Left ventricle myocardium superior (tissue), 1 donor: ENCODE measurements at places on chromosomes 4 and X.

DNA sequence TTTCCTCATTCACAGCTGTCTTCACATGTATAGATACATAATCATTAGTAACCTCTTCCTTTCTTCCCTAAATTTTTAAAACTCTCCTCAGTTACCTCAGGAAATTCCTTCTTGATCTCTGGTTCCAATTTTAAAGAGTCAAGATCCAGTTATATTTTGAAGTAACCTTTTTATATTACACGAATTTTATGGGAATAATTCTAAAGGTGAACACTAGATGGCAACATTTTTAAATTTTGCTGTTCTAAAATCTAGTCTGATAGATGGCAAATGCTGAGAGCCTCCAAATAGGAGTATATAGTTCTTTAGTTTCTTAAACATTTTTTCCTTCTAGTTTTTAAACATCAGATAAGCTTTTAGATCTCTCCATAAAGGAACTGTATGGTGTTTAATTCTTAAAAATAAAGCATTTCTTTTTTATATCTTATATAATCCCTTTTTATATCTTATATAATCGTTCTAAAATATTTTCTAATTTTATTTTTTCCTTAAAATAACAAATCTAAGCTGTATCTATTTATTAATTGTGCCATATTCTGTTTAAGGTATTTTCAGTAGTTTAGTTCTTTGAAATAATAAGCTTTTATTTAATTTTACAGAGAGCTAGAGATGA lies 37.9 kb upstream of the PAPSS1 start:
- no peak for DNase-seq

- peak; percentile 25 for DNase-seq
These were observed 55.4 kb downstream of the ACOX3 start for GRCh38 chr4:8385106-8385505.

DNA sequence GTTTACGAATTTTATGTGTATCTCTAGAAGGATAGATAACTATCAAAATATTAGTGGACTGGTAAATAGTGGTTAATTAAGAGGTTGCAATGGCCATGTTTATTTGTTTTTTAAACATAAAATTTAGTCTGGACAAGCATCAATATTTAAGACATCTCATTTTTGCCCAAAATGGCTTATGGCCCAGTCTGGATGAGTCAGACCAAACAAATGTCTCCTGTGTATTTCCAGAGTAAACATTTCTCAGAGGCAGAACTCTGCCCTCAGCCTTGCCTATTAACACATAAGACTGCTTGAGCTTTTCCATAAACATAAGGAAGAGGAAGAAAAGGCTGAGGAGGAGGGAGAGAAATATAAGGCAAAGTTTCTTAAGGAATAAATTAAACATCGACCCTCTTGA lies 277.1 kb upstream of the DIAPH2 start:
- DNase-seq, result no peak

- no peak for DNase-seq
These were observed 42.3 kb upstream of the FAT1 start for GRCh38 chr4:186765673-186766546.

DNA sequence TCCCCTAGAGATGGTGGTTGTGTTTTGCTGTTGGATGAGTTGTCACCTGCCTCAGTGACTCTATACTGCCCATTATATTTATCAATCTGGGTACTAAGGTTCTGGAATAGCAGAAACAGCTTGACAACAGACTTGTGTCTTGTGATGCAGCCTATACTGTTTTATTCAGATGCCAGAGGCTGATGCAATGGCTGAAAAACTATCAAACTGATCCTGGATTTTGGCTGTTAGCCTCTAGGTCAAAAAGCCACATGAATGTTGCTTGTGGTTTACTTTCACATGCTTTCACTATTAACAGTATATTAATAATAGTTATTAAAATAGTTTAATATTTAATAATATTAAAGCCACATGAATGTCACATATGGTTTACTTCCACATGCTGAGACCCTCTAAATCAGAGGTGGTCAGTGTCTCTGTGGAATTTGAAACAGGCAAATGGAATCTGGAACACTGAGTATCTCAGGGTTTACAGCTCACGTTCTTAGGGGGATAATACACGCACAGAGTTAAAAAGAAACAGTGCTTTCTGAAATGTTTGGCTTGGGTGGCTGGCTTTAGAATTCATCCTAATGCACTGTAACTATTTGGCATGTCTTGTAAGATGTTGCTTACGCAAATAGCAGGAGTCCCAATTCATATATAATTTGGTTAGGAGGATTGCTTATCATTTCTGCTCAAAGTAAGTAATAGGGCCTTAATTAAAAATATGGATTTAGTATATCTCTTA lies 82.5 kb upstream of the LCORL start:
- DNase-seq, result no peak

DNA sequence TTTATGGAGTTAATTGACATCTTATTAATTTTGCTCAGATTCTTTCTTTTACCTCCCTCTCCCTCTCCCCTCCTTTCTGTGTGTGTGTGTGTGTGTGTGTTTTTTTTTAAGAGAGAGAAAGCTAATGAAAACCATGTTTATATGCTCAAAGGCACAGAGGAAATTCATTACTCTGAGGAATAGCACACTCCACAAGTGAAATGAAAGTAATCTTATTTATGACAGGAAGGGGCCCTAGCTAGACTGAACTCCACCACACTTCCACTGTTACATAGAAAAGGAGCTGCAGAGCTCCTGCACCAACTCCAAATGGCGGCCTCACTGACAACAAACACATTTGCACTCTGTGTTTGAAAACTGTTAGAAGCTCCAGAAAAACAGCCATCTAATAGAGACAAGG lies 150.6 kb downstream of the RASL11B start:
- no peak for DNase-seq
